ENCODE measurements at places on chromosomes 6 and 20.

- peak; percentile 74 for DNase-seq
Measured at GRCh38 chr6:30722280-30723112, 2.3 kb downstream of the TUBB start.

GRCh38 chr6:25369036-25369432, 89.9 kb downstream of the CARMIL1 start:
- no peak for DNase-seq

DNA sequence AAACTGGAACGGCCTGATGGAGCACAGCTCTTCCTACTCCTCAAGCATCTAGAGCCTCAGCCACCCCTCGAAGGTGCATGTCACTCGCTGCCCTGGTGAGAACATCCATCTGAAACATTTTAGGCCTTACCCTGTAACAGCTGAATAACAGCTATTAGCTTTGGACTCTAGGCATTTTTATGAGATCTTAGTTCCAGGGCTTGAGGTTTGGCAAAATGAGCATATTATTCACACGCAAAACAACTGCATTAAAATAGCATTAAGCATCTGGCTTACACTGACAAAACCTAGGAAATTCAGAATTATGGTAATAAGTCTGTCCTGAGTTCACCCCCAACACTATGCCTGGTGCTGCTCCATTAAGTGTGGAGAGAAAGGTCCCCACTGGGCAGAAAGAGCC, 56.1 kb downstream of the ADAT2 start:
- DNase-seq, result no peak

DNA sequence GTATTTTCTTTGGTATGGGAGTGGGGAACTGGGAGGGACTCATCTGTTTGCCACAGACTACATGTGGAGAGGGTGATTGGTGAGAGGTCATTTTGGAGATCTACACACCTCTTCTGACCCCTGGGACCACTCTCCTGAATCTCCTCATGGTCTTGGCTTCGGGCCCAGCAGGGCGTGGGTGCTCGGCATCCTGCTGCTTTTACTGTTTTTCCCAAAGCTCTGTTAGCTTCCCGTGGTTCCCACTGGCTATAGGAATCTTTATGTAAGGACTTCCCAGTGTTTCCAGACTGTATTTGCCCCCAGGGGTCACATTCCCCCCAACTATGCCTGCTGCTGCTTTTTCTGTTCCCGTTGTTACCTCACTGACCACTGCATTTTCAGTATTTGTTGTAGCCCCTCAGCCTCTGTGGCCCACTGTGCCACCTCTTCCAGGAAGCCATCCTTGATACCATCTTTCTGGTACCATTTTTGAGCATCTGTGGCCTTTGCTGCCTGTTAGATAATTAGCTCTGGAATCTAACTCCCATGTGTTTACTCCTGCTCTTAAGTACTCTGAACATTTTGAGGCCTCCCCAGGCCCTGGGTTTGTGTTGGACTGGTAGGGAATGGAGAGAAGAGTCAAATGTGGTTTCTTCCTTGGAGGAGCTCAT, 14.9 kb downstream of the PLCG1 start:
- no peak for DNase-seq

DNA sequence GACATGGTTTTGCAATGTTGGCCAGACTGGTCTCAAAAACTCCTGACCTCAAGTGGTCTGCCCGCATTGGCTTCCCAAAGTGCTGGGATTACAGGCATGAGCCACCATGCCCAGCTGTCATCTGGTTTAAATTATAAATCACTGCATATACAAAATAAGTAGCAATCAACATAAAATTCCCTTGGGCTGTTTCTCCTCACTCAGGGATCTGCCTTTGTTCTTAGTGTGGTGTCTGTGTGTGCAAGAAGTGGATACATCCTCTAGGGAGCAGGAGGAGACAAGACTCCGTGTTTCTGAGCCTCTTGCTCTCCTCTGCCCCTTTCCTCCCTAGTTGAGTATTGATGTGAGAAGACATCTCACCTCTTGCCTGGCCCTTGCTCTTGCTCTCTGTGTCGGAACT, 65.2 kb upstream of the ADGRF4 start:
- DNase-seq, result no peak

DNA sequence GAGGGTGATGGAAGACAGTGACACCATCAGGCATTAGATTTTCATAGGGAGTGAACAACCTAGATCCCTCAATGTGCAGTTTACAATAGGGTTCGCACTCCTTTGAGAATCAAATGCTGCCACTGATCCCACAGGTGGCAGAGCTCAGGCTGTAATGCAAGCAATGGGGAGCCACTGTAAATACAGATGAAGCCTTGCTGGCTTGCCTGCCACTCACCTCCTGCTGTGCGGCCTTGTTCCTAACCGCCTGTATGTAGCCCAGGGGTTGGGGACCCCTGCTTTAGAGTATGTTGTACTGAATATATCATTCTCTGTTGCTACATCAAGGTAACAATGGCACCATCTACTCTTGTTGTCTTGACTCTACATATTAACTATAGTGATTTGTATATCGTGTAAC, 37.1 kb downstream of the TPD52L1 start:
- DNase-seq, result no peak

Data from stimulated activated CD4-positive, alpha-beta T cell treated with anti-CD3 and anti-CD28 coated beads, Interleukin-4, amount 100 ng/mL, for 4 hours (primary cell).